ELR (cell line): ENCODE measurements at places on chromosomes 12 and 14.

- no peak for DNase-seq
These were observed 3.8 kb downstream of the POMT2 start for GRCh38 chr14:77316872-77317301.

GRCh38 chr12:93824514-93825500 lies 147.6 kb downstream of the CRADD start:
- peak; percentile 70 for DNase-seq

DNA sequence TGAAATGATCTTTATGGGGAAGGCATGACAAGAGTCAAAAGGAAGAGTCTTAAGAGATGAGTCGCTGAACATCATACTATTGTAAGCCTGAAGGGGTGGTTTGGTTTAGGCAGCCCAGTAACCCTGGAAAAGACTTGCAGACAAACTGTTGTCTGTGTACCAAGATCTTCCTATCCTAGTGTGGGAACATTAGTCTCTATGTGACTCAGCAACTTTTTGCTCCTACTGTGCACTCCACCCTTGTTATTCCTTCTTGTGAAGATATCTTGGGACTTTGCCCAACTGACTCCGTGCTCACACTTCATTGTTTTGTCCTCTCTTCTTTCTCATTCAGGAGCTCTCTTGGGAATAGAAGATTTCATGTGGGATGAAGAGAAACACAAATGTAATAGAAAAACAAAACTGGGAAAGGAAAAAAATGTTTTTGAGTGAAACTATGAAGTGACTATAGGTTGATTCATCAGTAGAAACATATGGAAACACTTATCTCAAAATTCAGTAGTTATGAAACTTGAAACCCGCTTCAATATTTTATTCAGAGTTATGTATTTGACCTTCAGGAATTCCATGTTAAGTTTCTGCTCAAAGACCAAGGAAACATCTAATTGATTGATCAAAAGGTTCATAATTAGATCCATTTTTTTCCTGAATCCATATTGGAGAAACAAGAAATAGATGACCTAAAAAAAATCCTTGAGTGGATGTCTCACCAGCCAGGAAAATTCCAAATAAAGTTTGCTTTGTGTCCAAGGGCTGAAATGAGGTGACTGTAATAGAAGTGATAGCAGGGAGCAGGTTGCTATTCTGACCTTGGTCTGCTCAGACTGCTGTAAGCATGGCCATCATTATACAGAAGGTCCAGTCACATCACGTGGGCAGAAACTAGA lies 67.2 kb downstream of the BTG1 start:
- DNase-seq: peak; percentile 96

DNA sequence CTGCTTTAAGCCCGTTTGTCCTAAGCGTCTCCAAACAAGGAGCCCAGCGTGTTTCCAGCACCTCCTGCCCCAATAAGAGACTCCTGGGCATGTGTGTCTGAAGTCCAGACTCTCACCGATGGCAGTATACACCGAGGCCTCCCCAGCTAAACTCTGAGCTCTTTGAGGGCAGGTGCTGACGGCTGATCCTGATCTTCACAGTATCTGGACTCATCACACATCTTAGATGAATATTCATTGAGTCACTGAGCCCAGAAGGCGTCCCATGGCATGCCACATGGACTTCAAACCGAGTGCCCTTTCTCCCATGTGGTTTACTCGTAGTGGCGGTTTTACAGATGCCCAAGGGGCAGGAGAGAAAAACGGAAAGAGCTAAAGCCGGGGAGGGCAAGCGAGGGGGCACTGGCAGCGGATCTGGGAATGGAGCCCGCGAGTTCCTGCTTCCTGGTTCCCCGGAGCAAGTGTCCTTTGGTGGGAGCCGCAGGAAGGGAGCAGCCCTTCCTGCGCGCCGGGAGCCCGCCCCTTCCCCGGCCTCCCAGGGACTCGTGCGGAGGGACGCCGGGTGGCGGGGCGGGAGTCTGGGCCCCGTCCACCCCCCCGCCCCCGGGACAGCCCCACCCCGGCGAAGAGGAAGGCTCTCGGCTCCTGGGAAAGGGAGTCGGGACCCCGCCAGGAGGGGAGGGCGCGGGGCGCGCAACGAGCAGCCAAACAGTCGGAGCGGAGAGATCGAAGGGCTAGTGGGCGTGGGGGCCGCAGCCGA lies 585 bp upstream of the TEAD4 start:
- peak; percentile 86 for DNase-seq

- no peak for DNase-seq
These were observed 48.8 kb upstream of the VRK1 start for GRCh38 chr14:96748362-96748761.

DNA sequence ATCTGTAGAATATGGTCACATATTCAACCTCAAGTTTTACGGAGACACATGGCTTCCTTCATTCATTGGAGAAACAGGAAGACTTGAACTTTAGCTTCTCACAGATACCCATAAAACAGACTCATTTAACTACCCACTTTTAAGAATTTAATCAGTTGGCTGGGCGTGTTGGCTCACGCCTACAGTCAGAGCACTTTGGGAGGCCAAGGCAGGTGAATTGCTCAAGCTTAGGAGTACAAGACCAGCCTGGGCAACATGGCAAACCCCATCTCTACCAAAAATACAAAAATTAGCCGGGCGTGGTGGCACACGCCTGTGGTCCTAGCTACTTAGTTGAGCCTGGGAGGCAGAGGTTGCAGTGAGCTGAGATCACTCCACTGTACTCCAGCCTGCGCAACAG lies 64.7 kb upstream of the STAC3 start:
- no peak for DNase-seq

GRCh38 chr12:132804426-132804861 lies 24.2 kb downstream of the GOLGA3 start:
- no peak for DNase-seq

DNA sequence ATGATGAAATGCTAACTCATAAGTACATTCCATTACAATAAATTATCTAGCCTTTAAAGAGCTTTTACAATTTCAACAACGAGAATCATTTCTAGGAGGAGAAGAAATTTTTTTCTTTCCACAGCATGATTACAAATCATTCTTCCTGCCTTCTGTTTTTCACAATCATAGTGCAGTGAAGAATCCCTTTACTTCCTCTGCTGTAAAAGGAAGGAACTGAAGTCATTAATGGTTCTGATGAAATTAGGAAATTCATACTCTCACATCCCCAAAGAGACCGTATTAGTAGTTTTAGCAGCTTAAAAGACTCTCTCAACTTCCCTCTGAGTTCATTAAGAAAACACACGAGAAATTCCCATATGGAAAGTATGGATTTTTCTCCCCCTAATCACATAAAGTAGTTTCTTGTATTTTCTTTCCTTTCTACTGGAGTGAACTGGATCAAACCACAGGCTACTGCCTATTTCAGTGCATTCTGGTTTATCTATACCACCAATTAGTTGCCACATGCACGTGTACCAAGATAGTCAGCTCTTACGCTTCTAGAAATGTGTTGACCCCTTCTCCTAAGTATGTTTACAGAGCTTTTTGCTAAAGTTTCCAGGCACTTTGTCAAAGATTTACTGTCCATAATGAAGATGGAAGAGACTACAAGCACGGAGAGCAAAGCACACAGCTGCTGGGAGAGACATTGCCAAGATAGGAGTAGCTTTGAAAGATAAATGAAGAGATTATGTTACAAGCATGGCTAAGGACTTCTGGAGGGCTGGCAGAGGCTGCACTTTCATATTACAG lies 58.9 kb upstream of the KITLG start:
- DNase-seq: peak; percentile 24

DNA sequence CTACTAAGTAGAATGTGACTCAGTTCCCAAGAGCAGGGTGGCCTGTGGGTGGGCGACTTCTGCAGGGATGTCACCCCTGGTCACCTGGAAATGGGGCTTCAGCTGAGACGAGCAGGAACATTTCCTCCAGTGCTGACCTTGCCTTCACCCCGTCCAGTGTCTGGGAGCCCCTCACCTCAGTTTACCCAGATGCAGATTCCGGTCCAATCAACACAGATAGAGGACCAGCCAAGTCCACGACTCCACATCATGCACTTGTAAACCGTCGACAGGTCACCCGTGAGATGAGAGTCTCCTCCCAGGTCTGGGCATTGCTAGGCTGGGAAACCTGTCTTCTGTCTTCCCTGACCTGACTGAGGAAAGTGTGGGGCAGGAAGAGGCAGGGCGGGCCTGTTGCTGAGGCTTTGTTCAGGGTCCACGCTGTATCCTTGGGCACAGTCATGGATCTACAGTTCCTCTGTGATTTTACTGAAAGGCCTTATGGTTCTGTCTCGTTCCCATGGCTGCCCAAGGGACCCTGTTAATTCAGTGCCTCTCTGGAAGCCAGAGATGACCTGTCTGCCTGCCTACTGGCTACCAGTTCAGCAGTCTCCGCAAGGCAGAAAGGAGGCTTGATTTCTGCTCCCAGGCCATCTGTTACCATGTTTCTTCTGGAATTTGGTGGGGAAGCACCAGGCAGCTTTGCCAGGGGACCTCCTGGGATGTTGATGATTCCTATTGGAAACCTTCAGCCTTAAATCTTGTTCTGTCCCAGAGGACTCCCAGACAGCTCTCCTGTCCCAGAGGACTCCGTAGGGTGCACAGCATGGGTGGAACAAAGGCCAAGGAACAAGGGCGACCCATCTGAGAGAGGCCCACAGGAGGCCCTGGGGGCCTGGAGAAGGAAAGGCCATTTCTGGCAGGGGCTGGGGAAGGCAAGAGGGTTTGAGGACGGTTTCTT lies 288.5 kb upstream of the RTL1 start:
- DNase-seq: no peak

GRCh38 chr14:55706893-55707292 lies 126.9 kb downstream of the KTN1 start:
- peak; percentile 37 for DNase-seq

DNA sequence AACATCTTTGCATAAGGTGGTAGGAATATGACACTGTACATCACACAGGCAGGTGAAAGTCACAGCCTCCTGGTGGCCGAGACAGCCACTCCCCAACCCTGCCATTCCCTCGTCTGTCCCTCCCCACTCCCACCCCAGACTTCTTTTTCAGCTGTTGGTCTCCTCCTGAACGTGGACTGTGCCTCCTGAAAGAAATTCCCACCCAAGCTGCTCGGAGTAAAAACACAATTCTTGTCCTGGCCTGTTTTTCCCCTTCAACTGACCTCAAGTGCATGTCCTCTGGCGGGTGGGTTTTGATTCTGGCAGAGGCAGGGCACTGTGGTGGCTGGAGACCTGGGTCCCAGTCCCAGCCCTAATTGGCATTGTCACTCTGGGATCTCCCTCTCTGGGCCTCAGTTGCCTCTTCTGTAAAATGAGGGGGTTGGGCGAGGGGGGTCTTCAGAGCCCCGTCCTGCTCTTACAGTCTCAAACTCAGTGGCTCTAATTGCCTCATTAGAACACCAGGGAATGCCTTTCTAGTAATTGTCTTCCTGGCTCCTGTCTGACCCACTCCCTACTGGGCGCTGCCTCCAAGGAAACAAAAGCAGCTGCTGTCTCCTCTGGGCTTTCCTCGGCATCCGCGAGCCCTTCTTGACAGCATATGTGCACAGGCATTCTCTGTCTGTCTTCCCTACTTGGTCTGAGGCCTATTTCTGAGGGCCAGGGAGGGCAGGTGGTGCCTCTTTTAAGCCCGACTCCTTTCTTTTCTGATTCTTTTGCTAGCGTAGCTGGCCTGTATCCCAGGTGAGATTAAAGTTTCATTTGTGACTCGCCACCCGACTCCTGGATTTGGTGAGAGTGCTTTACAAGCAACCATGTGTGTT lies 186.6 kb upstream of the RMST start:
- no peak for DNase-seq

GRCh38 chr12:69028941-69029729 lies 96.2 kb upstream of the CPM start:
- DNase-seq: peak; percentile 32
